ENCODE measurements at places on chromosomes 11 and 22. TPM values are rescaled to one million over a fixed set of nuclear protein-coding genes. Genes with fewer than 3 reads are reported as not detected.

Gene CEND1
- 0.85 TPM for total RNA-seq

Gene SHISAL1
- 17.5 TPM for total RNA-seq

Gene CATSPER1
- not detected for total RNA-seq

Gene SLC7A4
- 0.14 TPM for total RNA-seq

Gene OR51E2
- total RNA-seq, result not detected

Gene NCF4
- total RNA-seq, result not detected

Gene KREMEN1
- 15.4 TPM for total RNA-seq

Gene RASGRP2
- 0.71 TPM for total RNA-seq

Gene LPXN
- 8.1 TPM for total RNA-seq

Gene MUC2
- not detected for total RNA-seq

Gene BBOX1
- 0.28 TPM for total RNA-seq

Gene OR5A2
- total RNA-seq, result not detected

Gene CCDC85B
- total RNA-seq, result 32.4 TPM

Gene APOBEC3H
- 0.28 TPM for total RNA-seq

Gene SCGB1C1
- total RNA-seq, result not detected
